Caco-2 (cell line): ENCODE measurements at places on chromosomes 16 and 17. TPM values are rescaled to one million over a fixed set of nuclear protein-coding genes. Genes with fewer than 3 reads are reported as not detected.
A peak's percentile ranks its signal among the peaks of the same experiment; 100 is the strongest.

DNA sequence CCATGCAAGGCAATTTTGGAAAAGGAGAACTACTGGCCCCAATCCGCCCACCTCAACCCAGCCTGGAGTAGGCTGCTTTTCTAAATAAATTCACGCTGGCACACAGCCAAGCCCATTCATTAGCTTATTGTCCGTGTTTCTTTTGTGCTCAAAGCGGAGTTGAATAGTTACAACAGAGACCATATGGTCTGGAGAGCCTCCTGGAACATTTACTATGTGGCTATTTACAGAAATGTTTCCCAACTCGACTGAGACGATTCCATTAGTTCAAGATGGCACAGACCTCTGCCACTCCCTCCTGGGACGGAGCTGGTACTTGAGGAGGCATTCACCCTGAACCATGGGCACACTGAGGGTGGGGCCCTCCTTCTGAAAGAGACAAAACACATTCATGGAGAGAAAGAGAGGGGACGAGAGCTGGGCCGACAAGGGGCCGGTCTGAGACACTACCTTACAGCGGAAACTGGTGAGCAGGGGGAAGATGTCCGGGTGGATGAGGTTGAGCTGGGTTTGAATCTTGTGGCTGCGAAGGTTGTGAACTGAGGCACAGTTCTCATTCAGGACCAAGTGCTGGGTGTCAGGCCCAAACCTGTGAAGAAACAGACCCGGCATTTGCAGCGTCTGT, 15.7 kb downstream of the ELAC2 start:
- no peaks in the 10 kb centered on the region for H3K4me1 ChIP-seq
- H3K4me3 ChIP-seq = no peak overlapping the region
- H3K36me3 ChIP-seq = no peaks in the 10 kb centered on the region; the same call in 1 of the 2 replicates
- H3K27me3 ChIP-seq = no peaks in the 10 kb centered on the region
- DNase-seq = no peak

DNA sequence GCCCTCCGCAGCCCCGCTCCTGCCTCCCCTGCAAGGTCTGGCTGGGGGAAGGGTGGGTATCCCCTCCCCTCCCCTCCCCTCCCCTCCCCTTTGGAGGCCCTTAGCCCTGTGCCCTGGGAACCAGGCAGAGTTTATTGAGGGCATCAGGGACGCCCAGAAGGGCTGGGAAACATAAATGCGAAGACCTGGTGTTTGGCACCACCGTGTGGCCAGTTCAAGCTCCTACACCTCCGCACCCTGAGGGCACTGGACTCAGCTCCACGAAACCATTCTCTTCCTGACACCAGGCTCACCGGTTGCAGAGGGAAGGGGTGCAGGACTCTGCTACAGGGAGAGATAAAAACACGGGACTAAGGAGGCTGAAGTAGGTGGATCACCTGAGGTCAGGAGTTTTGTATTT, 1.0 kb upstream of the AIPL1 start:
- no peaks in the 10 kb centered on the region for H3K4me1 ChIP-seq
- H3K27ac ChIP-seq = no peak overlapping the region
- DNase-seq = peak; percentile 47
- no peaks in the 10 kb centered on the region for H3K27me3 ChIP-seq

DNA sequence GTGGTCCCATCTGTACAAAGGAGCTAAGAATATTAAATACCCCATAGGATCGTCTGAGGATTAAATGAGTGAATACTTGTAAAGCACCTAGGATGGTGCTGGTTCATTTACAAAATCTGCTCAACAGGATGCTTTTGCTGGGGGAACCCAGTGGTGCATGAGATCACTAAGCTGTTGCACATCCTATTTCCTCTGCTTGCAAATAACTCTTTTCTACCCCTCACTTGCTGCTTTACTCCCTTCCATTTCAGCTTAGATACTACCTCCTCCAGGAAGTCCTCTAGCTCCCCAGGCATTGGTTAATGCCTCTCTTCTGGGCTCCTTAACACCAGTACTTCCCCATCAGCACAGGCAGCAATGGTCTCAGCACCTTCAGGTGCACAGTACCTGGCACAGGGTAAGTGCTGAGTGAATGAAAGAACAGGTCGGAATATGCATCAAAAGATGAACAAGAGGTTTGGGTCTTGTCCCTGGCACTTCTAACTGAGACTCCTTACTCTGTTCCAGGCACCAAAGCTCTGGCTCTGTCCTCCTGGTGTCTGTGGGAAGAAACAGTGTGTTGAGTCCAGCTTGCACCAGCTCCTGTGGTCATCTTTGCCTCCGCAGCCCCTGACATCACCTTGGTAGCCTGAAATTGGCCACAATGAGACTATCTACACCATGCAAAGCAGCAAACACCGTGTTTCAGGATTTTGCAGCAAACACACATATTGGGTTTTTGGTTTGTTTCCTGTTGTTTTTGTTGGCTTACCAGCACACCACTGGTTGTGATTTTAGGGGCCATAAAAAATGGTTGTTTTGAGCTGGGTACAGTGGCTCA, 24.1 kb upstream of the IL21R start:
- DNase-seq = no peak
- no peaks in the 10 kb centered on the region for H3K36me3 ChIP-seq
- no peaks in the 10 kb centered on the region for H3K27me3 ChIP-seq
- H3K4me1 ChIP-seq = no peaks in the 10 kb centered on the region
- no peak overlapping the region for H3K27ac ChIP-seq
- H3K4me3 ChIP-seq = no peak overlapping the region

DNA sequence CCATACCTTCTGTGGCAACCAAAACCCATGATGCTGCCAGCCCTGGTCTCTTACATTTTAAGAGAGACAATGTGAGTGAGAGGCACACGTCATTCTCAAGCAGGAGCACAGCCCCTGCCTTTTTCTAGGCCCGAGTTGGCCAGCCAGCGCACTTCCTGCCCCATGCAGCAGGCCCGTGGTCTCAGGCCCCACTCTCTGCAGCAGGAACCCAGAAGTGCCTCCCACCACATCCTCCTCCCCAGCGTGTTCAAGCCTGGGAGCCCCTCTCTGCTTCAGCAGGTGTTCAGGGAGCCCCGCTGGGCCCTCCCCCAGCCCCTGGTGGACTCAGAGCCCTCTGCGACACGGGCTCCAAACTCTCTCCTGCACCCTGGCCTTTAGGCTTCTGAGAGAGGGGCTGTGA, 30.5 kb downstream of the ITGAE start:
- H3K4me1 ChIP-seq = no peaks in the 10 kb centered on the region
- H3K27ac ChIP-seq = no peak overlapping the region
- no peaks in the 10 kb centered on the region for H3K27me3 ChIP-seq

The SLC13A2 gene
- total RNA-seq = 0.42 and 0.57 TPM in 2 replicates

- H3K27me3 ChIP-seq = no peaks in the 10 kb centered on the region
- DNase-seq = no peak
- H3K4me3 ChIP-seq = no peak overlapping the region
- no peak overlapping the region for H3K27ac ChIP-seq
Measured at GRCh38 chr16:88700636-88701482, 5.3 kb downstream of the RNF166 start.

DNA sequence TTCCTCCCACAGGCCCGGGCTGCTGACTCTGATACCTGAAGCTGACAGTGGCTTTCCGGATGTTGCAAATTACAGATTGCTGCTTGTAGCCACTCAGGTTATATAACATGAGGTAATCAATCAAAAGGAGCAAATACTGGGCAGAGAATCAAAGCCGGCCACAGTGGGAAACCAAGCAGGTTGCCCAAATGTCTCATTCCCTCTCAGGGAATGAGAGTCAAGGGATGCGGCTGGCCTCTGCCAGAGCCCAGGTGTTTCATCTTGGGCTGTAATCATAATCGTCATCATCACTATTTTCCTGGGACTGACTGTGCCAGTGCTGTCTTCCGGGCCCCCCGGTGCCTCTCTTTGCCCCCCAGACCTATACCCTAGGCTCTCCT, 292.4 kb upstream of the FOXF1 start:
- peaks cover 2% of the 10 kb centered on the region; the same call in 1 of the 2 replicates for H3K27me3 ChIP-seq
- H3K27ac ChIP-seq = no peak overlapping the region
- H3K36me3 ChIP-seq = no peaks in the 10 kb centered on the region
- DNase-seq = no peak

The ABAT gene
- total RNA-seq = 28.8 and 34.9 TPM in 2 replicates

The CCT6B gene
- total RNA-seq = 1.5 and 1.8 TPM in 2 replicates

- no peaks in the 10 kb centered on the region for H3K27me3 ChIP-seq
- no peak for DNase-seq
- H3K36me3 ChIP-seq = no peaks in the 10 kb centered on the region
- H3K4me3 ChIP-seq = no peak overlapping the region
Measured at GRCh38 chr17:48241770-48242497, 134.4 kb downstream of the SNX11 start.

DNA sequence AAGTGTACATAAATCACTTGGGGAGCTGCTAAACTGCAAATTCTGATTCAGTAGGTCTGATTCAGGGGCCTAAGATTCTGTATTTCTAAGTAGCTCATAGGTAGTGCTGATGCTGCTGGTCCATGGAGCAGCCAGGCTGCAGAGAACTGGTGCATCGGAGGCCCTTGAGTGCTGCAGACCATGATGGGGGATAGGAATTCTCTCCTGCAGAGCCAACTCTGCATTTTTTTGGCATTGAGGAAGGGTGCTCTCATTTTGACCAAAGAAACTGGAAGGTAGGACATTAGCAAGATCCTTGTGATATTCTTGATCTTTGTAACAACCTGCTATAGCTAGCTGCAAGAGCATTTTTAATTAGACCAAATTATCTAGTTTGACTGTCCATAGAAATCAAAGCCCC, 4.7 kb downstream of the HOXB2 start:
- no peaks in the 10 kb centered on the region for H3K4me1 ChIP-seq
- H3K27me3 ChIP-seq = no peaks in the 10 kb centered on the region
- no peak overlapping the region for H3K27ac ChIP-seq

The FBXL16 gene
- 5.9 and 10.5 TPM in 2 replicates for total RNA-seq

DNA sequence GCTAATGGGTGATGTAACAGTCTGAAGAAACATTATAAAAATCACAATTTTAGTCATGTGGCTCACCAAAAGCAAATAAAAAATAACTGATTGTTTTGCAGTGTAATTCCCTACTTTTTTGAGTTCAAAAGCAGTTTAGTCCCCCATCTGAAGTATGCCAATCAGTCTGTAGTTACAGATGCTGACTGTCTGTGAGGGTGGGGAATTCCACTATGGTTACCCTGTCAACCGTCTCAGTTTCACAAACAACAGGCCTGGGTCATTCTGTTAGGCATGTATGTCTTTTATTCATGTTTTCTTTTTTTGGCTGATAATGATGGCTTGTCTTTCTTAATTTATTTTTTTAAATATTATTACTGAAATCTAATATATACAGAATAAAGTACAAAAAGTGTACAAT, 69.3 kb downstream of the STXBP4 start:
- no peaks in the 10 kb centered on the region for H3K4me1 ChIP-seq
- H3K4me3 ChIP-seq = no peak overlapping the region
- H3K27ac ChIP-seq = no peak overlapping the region
- DNase-seq = no peak
- H3K36me3 ChIP-seq = no peaks in the 10 kb centered on the region
- H3K27me3 ChIP-seq = no peaks in the 10 kb centered on the region

DNA sequence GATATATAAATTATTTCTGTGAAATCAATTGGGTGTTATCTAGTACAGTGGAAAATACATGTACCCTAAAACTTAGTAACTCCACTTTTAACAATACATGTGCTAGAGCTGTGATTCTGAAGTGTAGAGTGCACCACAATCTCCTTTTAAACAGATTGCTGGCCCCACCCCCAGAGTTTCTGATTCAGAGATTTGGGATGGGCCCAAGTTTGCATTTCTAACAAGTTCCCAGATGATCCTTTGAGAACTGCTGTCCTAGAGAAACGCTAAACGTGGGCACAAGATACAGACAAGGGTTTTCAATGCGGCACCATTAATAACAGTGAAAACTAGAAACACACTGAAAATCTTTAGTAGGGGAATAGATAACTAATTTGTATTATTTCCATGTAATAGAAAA, 49.2 kb downstream of the NXPH3 start:
- peaks cover 23% of the 10 kb centered on the region for H3K4me1 ChIP-seq
- H3K36me3 ChIP-seq = peaks cover 3% of the 10 kb centered on the region
- H3K4me3 ChIP-seq = no peak overlapping the region
- H3K27me3 ChIP-seq = no peaks in the 10 kb centered on the region
- no peak for DNase-seq

GRCh38 chr16:51154271-51155171, 3.5 kb upstream of the SALL1 start:
- no peak overlapping the region for H3K27ac ChIP-seq
- H3K4me1 ChIP-seq = peaks cover 8% of the 10 kb centered on the region; the same call in 1 of the 2 replicates
- H3K27me3 ChIP-seq = no peaks in the 10 kb centered on the region
- no peak for DNase-seq

The SLC26A11 gene
- total RNA-seq = 37.1 and 46.0 TPM in 2 replicates

GRCh38 chr17:7001318-7001961, 5.6 kb downstream of the ALOX12 start:
- H3K27ac ChIP-seq = no peak overlapping the region
- no peaks in the 10 kb centered on the region for H3K36me3 ChIP-seq
- no peaks in the 10 kb centered on the region for H3K4me1 ChIP-seq
- H3K27me3 ChIP-seq = no peaks in the 10 kb centered on the region
- no peak for DNase-seq
- H3K4me3 ChIP-seq = no peak overlapping the region

DNA sequence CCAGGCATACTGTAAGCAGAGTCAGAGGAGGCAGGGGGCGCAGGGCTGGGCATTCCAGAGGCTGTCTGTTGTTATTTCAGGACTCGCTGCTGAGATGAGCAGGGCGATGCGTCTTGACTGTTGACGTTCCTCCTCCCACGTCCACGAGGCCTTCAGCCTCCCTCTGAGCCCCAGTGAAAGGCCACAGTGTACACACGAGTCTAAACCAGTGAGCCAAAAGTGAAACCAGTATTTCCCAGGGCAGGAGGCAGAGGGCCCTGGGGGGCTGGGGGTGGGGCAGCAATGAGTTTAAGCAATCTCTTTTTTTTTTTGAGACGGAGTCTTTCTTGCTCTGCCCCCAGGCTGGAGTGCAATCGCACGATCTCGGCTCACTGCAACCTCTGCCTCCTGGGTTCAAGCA, 21.5 kb downstream of the SMTNL2 start:
- H3K27me3 ChIP-seq = no peaks in the 10 kb centered on the region
- H3K4me1 ChIP-seq = peaks cover 37% of the 10 kb centered on the region
- no peak overlapping the region for H3K27ac ChIP-seq
- peak; percentile 28 for DNase-seq

DNA sequence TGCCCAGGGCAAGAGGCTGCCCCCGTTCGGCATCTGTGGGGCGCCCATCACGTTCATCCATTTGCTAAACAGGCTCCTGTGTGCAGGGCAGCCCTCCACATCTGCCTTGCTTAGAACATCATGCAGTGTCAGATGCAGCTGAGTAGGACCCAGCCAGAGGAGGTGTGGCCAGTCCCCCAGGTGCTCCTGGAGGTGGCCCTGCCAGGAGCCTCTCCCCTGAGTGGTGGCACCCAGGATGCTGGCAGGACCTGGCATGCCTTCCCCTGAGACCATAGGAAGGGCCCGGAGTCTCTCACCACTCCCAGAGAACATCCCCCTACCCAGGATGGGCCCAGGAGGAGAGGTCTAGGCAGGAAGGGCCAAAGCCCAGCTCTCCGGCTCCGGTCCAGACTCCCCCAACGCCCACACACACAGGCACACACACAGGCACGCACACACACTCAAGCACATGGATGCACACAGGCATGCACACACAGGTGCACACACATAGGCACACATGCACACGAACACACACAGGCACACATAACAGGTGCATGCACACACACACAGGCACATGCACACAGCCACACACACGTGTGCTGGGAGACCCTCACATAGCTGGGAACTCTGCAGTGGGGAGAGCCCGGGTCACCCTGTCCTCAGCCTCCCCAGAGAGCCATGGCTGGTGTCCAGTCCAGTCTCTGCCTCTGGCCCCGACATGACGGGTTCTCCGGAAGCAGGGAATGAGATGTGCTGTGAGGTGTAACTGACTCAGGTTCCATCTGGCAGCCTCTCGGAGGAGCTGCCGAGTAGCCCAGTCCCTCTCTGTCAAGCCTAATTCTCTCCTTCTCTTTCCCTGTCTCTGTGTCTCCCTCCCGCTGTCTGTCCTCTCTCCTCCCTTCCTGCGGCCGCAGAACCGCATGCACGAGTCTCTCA, 74.6 kb downstream of the AMFR start:
- H3K27me3 ChIP-seq = no peaks in the 10 kb centered on the region; the same call in 1 of the 2 replicates
- H3K36me3 ChIP-seq = no peaks in the 10 kb centered on the region
- no peak overlapping the region for H3K27ac ChIP-seq
- DNase-seq = no peak
- no peak overlapping the region for H3K4me3 ChIP-seq
- H3K4me1 ChIP-seq = peaks cover 3% of the 10 kb centered on the region
